ENCODE measurements at places on chromosomes 5 and 9.

GRCh38 chr5:38831909-38832308, 13.9 kb upstream of the OSMR start:
- DNase-seq: no peak

- DNase-seq: no peak
These were observed 11.1 kb upstream of the ORM1 start for GRCh38 chr9:114311571-114312512.

GRCh38 chr5:107384256-107384655, 286.5 kb downstream of the EFNA5 start:
- DNase-seq: no peak

GRCh38 chr9:34084562-34084961, 35.9 kb upstream of the UBAP2 start:
- no peak for DNase-seq

DNA sequence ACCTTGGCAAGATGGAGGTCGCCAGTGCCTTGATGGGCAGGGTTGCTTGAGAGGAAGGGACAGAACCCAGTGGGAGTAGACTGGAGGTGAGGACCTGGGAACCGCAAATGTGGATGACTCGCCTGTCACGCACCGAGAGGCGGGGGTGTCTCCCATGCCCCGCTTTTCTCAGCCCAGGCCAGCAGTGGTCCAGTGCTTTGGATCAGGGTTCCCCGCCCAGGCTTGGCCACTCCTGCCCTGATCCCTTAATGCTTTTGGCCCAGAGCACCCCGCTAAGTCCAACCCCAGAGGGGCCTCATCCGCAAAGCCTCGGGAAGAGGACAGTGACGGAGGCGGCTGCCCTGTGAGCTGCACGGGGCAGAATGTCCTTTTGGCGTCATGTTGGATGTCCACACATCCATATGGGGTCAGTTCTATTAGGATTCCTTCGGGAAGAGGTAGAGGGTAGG, 2.4 kb downstream of the MRPS2 start:
- no peak for DNase-seq

GRCh38 chr5:111699976-111700375, 57.0 kb downstream of the NREP start:
- no peak for DNase-seq

DNA sequence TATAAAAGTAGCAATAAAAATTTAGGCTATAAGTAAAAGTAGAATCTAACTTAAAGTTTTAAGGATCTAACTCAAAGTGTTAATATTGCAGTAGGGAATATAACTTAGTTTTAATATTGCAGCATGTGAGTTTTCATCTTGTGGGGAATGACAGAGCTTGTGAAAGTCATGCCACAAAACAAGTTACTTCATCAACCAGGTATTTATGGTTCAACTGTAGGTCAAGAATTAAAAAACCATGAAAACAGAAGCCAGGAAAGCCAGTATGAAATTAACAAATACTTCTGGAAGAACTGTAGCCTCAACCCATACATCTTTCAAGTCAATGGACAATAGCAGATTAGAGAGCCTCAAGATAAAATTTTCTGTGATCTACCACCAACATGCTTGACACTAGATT, 19.0 kb downstream of the HMGCS1 start:
- no peak for DNase-seq

DNA sequence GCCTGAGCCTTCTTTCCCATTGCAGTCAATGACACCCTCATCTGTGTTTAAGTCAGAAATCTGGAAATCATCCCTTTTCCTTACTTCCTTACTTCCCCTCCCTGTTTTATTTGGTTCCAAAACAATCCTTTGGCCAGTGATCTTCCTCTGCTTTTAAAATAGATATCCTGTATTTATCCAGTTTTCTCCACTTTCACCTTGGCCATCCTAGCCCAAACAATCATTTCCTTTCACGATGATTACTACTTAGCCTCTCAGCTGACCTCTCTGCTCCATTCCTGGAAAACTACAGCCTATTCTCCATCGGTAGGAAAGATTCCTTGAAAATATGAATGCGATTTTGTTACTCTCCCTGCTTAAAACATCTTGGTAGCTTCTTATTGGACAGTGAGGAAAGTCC, 565.4 kb downstream of the TLR4 start:
- no peak for DNase-seq

DNA sequence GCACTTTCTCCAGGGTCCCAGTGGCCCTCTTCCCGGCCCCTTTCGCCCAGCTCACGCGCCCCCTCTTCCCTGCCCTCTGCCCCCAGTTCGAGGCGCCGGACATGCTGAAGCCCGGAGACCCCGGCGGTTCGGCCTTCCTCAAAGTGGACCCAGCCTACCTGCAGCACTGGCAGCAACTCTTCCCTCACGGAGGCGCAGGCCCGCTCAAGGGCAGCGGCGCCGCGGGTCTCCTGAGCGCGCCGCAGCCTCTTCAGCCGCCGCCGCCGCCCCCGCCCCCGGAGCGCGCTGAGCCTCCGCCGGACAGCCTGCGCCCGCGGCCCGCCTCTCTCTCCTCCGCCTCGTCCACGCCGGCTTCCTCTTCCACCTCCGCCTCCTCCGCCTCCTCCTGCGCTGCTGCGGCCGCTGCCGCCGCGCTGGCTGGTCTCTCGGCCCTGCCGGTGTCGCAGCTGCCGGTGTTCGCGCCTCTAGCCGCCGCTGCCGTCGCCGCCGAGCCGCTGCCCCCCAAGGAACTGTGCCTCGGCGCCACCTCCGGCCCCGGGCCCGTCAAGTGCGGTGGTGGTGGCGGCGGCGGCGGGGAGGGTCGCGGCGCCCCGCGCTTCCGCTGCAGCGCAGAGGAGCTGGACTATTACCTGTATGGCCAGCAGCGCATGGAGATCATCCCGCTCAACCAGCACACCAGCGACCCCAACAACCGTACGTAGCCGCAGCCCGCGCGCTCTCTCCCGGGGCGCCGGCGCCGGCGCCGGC, 1.0 kb downstream of the PRDM6 start:
- no peak for DNase-seq

- no peak for DNase-seq
These were observed 502.8 kb downstream of the NTRK2 start for GRCh38 chr9:85172001-85172978.

DNA sequence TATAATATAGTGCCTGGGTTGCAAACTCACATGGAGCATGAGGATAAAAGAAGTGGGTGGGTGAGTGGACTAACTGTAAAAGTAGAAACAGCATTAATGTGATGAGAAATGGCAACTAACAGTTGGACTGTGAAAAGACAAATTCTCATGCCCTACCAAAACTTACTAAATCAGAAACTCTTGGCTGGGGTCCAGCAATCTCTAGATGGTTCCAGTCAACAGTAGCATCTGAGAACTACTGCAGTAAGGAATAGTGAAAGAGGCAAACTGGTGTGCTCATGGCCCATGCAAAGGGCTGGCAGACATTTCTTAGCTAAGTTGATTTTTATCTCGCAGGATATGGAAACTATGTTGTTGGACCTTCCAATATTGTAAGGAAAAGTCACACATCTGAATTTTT, 150.3 kb downstream of the PIK3R1 start:
- no peak for DNase-seq

DNA sequence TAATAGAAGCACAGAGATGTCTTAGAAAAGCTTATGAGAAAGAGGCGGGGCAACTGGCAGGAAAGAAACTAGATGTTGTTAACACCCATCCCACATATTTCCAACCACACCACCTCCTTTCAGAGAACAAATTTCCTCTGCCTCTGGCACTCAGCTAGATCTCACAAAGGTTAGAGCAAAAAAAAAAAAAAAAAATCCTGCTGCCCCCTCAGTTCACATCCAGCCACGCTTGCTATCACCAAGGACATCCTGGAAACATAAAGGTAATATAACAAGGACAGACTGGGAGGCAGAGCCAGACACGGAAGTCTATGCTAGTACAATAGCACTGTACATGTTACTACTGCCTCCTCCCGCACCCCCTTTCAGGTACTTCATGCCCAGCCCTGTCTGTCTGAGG, 238.0 kb upstream of the PTGER4 start:
- DNase-seq: no peak

GRCh38 chr5:88879724-88880123, 3.3 kb downstream of the MEF2C start:
- DNase-seq: no peak

- DNase-seq: no peak
These were observed 90.8 kb downstream of the COL23A1 start for GRCh38 chr5:178499352-178499751.

GRCh38 chr9:125985998-125986655, 239.0 kb downstream of the PBX3 start:
- DNase-seq: no peak

DNA sequence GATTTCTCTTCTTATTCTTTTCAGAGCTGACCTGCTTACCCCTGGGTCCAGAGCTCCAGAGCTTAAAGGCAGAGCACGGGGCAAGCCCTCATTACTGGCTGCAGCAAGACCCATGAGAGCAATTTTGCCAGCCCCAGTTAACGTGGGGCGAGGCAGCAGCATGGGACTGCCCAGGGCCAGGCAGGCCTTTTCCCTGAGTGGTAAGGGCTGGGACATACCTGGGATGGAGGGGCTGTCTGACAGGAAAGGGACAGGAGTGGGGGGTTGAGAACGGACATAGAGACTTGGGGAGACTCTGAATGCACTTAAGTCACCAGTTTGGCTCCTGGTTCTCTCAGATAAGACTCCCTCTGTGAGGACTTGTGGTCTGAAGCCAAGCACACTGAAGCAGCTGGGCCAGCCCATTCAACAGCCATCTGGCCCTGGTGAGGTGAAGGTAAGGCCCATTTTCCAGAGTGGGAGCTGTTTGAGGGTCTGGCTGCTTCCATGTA, 26.2 kb downstream of the HMGXB3 start:
- no peak for DNase-seq

- no peak for DNase-seq
These were observed 216.1 kb downstream of the MEF2C start for GRCh38 chr5:88666761-88667495.

Measured in stimulated activated CD4-positive, alpha-beta T cell treated with anti-CD3 and anti-CD28 coated beads, Interleukin-1b, Interleukin-23, amount 100 ng/mL, for 24 hours (primary cell).